ENCODE measurements at places on chromosomes 13 and 19.

DNA sequence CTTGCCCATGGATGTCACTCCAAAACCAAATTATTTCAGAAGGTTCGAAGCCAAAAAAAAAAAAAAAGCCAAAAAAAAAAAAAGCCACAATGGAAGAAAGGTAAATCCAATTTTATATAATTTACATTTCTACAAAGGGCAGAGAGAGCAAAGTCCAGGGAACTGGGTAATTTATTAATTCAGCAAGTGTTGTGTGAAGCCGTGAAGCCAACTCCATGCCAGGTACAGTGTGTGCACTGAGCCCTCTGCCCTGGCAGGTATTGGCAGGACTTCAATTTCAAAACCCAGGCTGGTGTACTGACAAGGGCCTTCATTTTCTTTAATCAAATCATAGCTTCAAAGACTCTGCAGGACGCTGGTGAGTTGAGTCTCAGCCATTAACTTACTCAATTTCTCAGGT lies 5.5 kb upstream of the RFPL4A start:
- DNase-seq, result no peak

GRCh38 chr19:1360126-1360817 lies 23.4 kb upstream of the NDUFS7 start:
- no peak for DNase-seq

- DNase-seq, result no peak
These were observed 475.8 kb downstream of the FOXO1 start for GRCh38 chr13:40190641-40191100.

DNA sequence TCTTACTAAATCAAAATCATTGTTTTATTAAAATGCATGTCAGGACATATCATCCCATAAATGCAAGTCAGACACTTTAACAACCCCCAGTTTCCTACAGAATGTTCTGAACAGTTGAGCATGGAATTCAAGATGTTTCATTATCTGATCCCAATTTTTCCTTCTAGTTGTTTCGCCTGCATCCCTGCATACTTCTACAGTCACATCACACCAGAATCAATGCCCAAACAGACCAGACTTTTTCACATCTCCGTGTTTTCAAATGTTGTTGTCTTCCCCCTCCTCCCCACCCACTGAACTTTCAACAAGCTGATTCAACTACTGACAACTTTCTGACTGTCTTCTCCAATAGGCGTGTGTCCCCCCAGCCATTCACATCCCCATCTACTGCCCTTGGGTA lies 48.6 kb downstream of the LHFPL6 start:
- no peak for DNase-seq

- DNase-seq, result peak; percentile 68
These were observed 8.6 kb downstream of the RPS9 start for GRCh38 chr19:54209058-54209810.

- DNase-seq, result no peak
These were observed 67.0 kb downstream of the FREM2 start for GRCh38 chr13:38753878-38754277.

Data from GM06990 (cell line).